Renal cortical epithelial cell (primary cell): ENCODE measurements at places on chromosomes 16 and 17.

DNA sequence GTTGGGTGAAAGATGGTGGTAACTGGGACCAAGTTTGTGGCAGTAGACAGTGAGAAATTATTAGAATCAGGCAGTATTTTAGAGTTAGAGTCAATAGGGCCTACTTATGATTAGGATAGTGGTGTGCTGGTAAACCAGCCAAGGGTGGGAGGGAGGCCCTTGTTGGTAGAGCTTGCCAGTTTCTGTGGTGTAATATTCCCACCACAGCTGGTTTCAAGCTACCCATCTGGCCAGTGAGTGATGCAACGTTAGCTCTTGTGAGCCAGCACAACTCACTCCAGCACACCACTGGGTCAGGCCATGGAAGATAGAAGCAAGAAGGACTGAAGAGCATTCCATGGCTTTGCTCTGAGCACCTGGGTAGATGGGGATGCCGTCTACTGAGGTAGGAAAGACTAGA is 34.9 kb downstream of the GNAO1 start:
- DNase-seq, result no peak

DNA sequence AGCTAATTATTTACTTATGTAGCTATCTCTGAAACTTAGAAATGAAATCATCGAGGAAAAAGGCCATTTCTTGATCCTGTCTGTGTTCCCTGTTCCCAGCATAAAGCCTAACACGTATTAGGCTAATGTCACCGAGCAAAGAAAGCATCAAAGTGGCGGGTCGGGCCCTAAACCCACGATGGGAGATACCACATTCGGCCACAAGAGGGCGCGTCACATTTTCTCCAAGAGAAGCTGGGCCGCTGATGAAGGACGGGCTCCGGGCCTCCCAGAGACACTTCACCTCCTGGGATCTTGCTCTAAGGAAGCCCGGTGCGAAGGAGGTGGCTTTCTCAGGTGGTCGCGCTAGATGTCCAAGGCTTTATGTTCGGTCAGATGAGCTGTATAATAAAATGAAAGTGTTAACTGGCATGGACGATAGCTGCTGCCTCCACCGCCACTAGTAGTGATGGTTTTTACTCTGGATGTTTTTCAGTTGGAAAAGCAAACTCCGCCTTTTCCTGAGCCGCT is 853 bp upstream of the PDK2 start:
- DNase-seq, result peak; percentile 73

- DNase-seq, result no peak
These were observed 104.7 kb upstream of the ADAMTS18 start for GRCh38 chr16:77539421-77540034.

- DNase-seq, result peak; percentile 72
These were observed 20.0 kb downstream of the TRAF4 start for GRCh38 chr17:28763804-28764266.

- peak; percentile 36 for DNase-seq
These were observed 39.2 kb downstream of the CEP112 start for GRCh38 chr17:66152756-66153155.

- DNase-seq, result no peak
These were observed 20.8 kb downstream of the MYH11 start for GRCh38 chr16:15836074-15836473.

DNA sequence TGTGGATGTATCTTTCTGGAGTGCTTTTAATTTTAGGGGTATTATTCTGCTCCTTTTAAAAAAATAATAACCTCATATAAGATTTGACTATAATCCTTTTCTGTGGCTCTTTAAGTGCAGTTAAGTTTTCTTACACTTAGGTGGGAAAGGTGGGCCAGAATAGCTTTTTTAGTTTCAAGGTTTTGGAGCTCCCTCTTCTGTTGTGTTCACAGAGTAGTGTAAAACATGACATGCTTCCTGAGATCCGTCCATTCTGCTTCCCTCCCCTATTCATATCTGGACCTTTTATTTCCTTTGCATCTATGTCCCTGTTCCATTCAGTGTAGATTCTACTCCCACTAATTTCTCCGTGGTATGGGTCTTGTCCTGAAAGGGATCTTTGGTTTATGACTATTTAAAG is 12.8 kb downstream of the LRRC36 start:
- peak; percentile 43 for DNase-seq

DNA sequence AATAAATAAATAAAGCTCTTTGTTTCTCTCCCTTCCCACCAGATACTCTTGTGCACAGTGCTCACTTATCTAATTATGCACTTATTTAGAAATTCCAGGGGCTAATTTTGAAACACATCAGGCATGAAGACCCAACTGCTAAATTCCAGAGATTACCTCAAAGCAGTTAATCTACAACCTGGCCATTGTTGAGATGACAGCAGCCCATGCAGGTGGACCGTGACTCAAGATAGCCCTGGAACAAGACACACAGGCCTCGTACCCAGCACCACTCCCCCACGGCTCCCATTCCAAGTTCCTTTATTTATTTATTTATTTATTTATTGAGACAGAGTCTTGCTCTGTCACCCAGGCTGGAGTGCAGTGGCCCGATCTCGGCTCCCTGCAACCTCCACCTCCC is 60.1 kb upstream of the NPEPPS start:
- DNase-seq, result peak; percentile 69

DNA sequence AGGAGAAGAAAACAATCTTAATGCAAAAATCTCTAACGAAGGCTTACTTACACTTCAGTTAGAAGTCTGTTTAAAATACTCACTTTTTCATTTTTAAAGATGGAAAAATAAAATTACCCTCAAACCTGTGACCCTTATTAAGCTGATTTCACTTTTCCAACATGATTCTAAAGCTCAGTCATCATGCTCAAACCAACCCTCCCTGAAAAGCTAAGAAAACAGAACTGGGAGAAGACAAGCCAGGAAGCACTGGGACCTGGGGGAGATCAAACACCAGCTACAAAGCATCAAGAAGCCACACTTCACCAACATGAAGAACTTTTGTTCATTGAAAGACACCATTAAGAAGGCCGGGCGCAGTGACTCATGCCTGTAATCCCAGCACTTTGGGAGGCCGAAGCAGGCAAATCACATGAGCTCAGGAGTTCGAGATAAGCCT is 88.8 kb downstream of the LITAF start:
- DNase-seq, result peak; percentile 45

GRCh38 chr16:72172105-72173034 is at the start of gene PMFBP1:
Gene PMFBP1, minus strand, starts transcription at chr16:72172155. Its CDS starts 947 bp downstream, at chr16:72171208.
- DNase-seq, result peak; percentile 86

GRCh38 chr17:50239937-50240336 is 34.3 kb upstream of the TMEM92 start:
- no peak for DNase-seq

GRCh38 chr17:37650419-37651003 is 7.3 kb upstream of the DDX52 start:
- peak; percentile 73 for DNase-seq

DNA sequence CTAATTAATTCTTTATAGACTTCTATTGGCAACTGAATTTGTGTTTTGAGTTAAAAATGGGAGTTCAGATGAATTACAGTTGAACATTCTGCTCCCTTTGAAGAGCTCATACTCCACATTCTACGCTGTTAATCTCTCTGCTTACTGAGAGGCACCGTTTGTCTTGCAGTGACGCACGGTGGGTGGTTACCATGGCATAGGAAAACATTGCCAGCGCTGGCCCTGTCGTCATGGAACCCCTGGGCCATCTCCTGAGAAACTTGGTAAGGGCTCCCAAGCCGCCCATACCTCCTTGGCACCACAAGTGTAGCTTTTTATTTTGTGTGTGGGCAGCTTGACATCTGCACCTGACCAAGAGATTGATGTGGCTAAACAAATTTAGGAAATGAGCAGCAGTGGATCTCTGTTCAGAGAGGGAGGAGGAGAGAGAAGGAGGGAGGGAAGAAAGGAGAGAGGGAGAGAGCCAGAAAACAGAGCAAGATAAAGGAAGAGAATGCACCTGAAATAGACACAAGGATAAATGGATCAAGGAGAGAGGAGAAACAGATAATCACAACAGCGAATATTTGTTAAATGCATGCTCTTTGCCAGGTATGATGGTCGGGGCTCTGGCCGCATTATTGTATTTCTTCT is 398.5 kb downstream of the HAPSTR1 start:
- DNase-seq, result no peak

DNA sequence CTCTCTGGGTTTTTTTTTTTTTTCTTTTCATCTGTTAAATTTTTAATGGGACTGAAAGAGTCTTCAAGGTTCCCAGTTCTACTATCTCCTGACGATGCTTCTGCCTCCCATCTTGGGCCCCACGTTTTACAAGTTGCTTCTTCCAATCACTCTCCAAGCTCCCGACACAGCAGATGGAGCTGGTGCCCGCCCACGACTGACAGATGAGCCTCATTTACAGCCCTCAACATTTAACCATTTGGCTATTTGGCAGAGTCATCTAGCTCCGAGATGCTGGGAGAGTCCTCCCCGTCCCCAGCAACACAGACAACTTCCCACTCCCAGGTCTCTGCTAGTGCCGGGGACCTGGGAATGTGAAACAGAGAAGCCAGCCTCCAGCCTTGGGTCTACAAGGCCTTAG is 276.9 kb downstream of the SHISA9 start:
- no peak for DNase-seq

DNA sequence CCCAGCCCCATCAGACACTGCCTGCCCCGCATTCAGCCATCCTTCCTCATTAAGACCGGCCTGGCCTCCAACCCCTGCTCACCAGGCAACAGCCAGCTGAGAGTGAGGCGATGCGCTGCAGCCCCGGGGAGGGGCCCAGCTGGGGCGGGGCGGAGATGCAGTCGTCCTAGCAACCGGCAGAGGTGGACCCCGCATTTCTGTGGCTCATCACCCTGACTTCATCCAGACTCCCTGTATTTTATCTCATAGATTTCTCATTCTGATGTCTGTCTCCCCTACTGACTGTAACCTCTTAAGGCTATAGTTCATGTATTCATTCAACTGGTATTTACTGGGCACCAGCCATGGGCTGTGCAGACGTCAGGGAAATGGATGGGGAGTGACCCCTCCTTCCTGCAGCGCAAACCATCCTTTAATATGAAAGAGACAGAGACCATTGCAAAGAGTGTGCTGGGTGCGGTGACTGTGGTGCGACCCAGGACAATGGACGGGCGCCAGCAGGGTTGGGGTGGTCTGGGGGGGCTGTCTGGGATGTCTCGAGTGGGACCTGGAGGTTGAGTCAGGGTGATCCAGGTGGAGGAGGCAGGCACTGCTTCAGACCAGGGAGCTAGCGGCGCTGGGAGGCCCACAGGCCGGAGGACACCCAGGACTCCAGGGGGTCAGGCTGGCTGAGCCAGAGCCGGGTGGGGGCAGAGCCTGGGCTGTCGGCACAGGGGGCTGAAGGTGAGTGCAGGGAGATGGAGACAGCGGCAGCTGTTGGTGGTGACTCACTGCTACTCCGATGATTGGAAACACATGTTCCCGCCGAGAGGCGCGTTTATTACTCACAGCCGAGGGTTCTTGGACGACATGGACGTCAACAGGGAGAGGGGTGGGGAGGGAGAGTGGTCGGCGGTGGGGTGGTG is 10.5 kb upstream of the TIMP2 start:
- DNase-seq, result peak; percentile 80

DNA sequence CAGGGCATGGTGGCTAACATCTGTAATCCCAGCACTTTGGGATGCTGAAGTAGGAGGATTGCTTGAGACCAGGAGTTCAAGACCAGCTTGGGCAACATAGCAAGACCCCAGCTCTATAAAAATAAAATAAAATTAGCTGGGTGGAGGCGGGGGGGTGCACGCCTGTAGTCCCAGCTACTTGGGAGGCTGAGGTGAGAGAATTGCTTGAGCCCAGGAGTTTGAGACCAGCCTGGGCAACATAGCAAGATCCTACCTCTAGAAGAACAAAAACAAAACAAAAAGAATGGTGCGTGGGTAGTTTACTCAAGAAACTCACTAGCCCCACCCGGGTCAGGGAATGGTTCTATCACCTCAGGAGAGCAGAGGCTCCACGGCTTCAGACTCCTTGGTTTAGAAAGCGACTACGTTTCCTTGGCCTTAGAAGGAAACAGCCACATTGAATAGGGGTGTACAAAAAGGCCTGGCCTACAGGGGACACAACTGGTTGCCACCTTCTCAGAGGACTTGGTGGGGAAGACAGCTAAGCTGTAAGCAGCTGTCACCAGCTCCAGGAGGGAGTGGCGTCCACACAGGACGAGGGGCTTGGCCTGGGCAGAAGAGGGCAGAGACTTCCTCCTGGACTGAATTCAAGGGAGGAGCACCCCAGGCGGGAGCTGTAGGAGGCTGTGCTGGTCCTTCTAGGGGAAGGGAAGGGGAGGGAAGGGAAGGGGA is 716 bp downstream of the TK1 start:
- DNase-seq, result no peak

DNA sequence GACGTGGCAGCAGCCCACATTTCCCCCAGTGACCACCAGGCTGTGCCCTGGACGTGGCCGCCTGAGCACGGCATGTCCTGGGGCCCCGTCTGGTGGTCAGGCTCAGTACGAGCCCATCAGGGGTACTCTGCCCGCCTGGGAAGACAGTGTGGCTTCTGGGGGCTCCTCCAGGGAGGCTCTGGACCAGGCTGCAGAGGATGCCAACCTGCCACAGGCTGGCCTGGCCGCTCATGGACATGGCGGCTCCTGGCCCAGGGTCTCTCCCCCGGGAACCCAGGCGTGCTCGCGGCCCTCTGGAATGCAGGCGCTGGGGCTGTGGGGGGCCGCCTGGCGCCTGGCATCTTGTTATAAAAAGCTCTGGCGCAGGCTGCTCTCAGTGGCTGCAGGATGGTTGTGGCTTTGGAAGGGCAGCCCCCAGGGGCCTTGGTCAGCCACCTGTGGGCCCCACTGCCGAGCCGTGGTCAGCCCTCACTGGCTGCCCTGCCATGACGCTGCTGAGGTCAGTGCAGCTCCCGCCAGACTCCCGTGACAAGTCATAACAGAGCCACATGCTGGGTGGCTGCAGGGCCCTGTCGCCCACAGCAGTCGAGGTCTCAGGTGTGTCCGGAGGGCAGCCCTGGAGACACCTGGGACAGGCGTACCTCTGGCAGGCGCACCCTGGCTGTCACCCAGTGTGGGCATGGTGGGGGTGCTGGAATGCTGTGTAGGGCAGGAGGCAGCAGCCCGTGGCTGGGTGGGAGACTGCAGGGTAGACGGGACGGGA is 15.0 kb downstream of the CENPX start:
- DNase-seq, result no peak

DNA sequence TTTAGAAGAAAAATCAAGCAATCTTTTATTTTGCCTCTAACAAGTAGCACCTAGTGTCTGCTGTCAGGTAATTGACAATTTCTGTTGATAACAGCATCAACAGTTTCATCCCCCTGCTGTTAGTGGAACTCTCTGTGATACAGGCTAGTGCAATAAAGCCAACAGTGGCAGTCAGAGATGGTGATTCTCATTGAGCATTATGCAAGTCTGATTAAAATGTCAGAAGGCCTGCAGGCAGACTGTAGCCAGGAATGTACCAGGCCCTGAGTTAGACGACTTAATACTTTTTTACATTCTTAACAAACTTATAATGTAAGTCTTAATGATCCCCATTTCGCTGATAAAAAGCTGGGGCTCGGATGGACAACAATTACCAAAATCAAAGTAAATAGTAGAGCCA is 14.6 kb downstream of the CYLD start:
- DNase-seq, result no peak

DNA sequence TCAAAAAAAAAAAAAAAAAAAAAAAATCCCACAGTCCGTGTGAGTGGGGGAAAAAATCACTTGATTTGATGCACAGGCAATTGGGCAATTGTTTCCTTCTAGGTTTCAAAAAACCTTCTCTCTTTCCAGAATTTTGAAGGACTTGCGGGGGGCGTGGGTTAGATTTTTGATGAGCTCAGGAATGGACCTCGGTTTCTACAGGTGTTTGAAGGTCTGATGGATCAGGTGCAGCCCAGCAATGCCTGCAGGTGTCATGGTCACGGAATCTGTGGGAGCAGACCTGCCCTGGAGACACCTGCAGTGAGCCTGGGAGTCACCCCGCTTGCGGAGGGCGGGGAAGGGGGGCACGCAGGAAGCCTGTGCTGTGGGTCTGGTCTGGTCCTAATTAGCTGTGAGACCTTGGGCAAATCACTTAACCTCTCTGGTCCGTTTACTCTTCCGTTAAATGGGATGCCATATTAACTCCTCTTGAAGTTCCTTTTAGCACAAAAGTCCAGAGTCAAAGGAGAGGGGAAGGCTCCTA is 174.2 kb downstream of the IRF8 start:
- no peak for DNase-seq
